Astrocyte (in vitro differentiated cells and primary cell): ENCODE measurements at places on chromosomes 12 and 14. TPM values are rescaled to one million over a fixed set of nuclear protein-coding genes. Genes with fewer than 3 reads are reported as not detected.
A peak's percentile ranks its signal among the peaks of the same experiment; 100 is the strongest.

RNASE7 gene
- 0.19 TPM in 1 of 2 replicates, not detected in the other for total RNA-seq

SLC39A5 gene
- total RNA-seq: 0.39 TPM in 1 of 2 replicates, not detected in the other

DNA sequence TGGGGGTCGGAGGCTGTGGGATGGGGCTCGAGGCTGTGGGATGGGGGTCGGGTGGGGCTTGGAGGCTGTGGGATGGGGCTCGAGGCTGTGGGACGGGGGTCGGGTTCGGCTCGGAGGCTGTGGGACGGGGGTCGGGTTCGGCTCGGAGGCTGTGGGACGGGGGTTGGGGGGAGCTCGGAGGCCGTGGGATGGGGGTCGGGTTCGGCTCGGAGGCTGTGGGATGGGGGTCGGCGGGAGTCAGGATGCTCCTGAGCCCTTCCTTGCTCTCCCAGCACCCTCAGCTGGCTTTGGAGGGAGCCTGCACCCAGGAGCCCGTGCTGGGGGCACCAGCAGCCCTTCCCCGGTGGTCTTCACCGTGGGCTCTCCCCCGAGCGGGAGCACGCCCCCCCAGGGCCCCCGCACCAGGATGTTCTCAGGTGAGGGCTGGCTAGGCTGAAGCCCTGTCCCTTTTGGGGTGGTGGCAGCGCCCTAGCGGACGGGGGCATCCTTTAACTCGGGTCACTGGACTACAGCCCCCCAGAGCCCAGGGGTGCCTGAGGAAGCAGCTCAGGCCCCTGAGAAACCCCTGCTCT, 11.9 kb upstream of the PUS1 start:
- H3K4me3 ChIP-seq: no peak overlapping the region

KRT72 gene
- total RNA-seq: not detected in 2 replicates

DNA sequence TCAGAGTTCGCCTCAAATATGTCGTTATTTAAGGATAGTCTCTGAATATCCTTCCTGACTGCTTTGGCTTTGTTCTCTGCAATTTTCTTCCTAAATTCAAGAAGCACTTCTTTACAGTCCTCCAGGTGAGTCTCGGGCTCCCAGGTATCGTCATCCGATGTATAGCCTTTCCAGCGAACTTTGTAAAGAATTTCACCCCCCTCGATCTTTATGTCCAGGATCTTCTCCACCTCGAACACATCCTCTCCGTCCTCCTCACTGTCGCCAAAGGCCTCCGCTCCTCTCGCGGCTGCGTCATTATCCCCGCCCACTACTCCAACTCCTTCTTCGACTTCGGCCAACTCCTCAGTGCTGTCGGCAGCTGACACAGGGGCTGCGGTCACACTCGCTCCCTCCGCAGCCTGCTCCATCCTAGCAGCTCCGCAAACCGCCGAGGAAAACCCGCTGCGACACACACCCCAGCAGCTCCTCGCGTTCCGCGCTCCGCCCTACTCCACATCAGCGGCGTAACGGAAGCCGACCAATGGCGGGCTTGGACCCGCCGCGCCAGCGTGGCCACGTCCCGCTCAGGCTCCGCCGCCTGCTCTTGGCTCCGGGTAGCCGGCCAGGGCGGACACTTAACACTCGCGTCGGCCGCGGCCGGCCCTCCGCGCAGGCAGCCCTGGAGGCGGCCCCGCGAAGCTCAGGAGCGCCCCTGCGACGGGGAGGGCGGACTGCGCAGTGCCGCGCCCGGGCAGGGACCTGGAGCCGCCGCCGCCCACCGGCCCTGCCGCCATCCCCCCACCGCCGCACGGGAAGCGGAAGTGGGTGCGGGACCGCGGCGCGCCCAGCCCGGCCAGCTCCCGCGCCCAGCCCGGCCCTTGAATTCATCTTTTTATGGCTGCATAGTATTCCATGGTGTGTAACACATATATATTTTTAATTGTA, 4.1 kb downstream of the CD163L1 start:
- no peaks in the 10 kb centered on the region for H3K36me3 ChIP-seq
- peak overlapping the region; percentile 59 for H3K4me3 ChIP-seq
- H3K27ac ChIP-seq: no peak overlapping the region
- DNase-seq: peak; percentile 45
- H3K4me1 ChIP-seq: no peaks in the 10 kb centered on the region

GRCh38 chr14:24147761-24148428, 597 bp downstream of the RNF31 start:
- no peak for DNase-seq
- H3K27ac ChIP-seq: peak overlapping the region; percentile 47
- H3K4me3 ChIP-seq: peak overlapping the region; percentile 93
- no peaks in the 10 kb centered on the region for H3K27me3 ChIP-seq

DNA sequence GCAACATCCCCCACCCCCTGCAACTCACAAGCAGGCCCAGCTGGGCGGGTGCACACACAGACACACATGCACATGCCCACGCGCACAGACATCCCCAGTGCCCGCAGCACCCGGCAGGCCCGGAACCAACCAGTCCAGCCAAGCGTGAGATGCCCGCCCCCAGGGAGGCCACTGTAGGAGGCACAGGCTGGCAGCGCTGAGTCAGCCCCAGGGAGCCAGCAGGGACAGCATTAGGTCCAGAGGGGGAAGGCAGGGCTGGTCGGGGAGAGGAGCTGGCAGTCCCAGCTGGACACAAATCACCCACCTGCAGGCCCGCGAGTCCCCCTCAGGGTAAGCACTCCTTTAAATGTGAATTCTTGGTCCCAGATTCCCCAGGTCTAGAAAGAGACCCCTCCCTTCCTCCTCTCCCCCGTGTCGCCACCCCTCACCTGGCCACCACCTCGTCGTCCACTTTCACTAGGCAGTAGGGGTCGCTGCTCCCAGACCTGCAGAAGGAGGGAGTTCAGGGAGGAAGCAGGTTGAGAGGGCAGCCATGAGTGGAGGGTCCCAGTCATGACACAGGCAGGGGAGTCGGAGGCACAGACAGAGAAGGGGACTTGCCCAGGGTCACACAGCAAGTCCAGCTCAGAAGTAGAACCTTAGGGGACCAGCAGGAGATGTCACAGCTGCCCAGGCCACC, 5.0 kb downstream of the RASAL1 start:
- no peak overlapping the region for H3K27ac ChIP-seq
- H3K27me3 ChIP-seq: peaks cover 8% of the 10 kb centered on the region

DNA sequence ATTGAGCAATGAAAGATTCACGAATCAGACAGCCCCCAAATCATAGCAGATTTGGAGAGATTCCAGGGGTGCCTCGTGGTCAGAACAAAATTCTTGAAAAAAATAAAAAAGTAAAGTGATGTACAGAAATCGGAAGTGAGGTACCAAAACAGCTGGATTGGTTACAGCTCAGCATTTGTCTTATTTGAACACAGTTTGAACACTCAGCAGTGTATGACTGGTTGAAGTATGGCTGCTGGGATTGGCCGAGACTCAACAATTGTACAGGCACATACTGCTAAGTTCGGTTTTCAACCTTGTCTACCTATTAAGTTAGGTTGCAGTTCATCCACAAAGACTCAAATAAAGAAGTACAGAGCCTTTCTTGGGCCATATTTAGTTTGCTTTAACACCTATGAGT, 865.4 kb upstream of the TMEM132C start:
- no peak overlapping the region for H3K4me3 ChIP-seq
- no peaks in the 10 kb centered on the region for H3K4me1 ChIP-seq
- H3K27ac ChIP-seq: peak overlapping the region; percentile 55
- DNase-seq: no peak
- no peaks in the 10 kb centered on the region for H3K27me3 ChIP-seq

MOK gene
- total RNA-seq: 8.3 and 9.3 TPM in 2 replicates

BHLHE41 gene
- 2.9 and 4.3 TPM in 2 replicates for total RNA-seq

- peak overlapping the region; percentile 96 for H3K4me3 ChIP-seq
- no peaks in the 10 kb centered on the region for H3K27me3 ChIP-seq
- no peak overlapping the region for H3K27ac ChIP-seq
- DNase-seq: no peak
- H3K4me1 ChIP-seq: peaks cover 11% of the 10 kb centered on the region
Observed at GRCh38 chr12:111840807-111841206, 1.2 kb upstream of the MAPKAPK5 start.

DNA sequence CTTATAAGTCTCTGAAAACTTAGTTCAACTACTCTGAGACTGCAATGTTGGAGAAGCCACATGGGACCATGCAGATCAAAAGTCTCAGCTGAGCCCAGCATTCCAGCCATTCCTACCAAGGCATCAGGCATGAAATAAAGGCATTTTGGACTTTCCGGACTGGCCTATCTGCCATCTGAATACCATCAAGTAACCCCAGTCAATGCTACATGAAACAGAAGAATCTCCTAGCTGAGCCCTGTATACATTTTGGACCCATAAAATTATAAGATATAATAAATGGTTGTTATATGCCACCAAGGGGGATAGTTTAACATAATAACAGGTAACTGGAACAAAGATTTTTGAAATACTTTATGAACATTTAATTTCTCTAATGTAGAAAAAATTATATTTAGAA, 9.3 kb upstream of the TMEM260 start:
- peaks cover 3% of the 10 kb centered on the region for H3K27me3 ChIP-seq
- DNase-seq: no peak
- H3K27ac ChIP-seq: no peak overlapping the region
- H3K4me1 ChIP-seq: no peaks in the 10 kb centered on the region
- H3K4me3 ChIP-seq: no peak overlapping the region
